ENCODE measurements at places on chromosomes 2 and 18. TPM values are rescaled to one million over a fixed set of nuclear protein-coding genes. Genes with fewer than 3 reads are reported as not detected.

DNA sequence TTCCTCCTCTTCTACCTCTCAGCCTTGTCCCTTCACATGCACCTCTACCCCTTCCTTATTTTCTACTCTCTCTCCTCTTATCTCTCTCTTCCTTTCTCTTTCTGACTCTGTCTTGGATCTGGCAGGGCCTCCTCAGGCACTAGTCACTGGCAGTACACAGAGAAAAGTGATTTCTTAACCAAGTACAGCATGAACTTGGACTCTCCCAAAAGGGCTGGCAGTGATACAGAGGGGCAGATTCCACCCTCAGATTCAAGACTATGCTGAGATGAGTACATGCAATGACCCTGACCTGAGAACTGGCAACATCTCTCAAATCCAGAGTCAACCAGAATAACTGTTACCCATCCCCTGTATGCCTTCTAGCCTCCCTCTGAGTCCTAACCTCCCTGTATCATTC, 4.3 kb downstream of the AOX1 start:
- H3K4me3 ChIP-seq = no peak overlapping the region
- no peak for DNase-seq
- H3K27ac ChIP-seq = no peak overlapping the region
- no peaks in the 10 kb centered on the region for H3K4me1 ChIP-seq
- H3K36me3 ChIP-seq = no peaks in the 10 kb centered on the region

The SCN9A gene
- 0.38 TPM for total RNA-seq

- H3K4me1 ChIP-seq = no peaks in the 10 kb centered on the region
- no peak overlapping the region for H3K27ac ChIP-seq
- no peak overlapping the region for H3K4me3 ChIP-seq
- H3K27me3 ChIP-seq = peaks cover 7% of the 10 kb centered on the region
- no peaks in the 10 kb centered on the region for H3K36me3 ChIP-seq
These were observed 684.7 kb downstream of the EPHA4 start for GRCh38 chr2:220887271-220887870.

The CTNNA2 gene
- total RNA-seq = not detected

DNA sequence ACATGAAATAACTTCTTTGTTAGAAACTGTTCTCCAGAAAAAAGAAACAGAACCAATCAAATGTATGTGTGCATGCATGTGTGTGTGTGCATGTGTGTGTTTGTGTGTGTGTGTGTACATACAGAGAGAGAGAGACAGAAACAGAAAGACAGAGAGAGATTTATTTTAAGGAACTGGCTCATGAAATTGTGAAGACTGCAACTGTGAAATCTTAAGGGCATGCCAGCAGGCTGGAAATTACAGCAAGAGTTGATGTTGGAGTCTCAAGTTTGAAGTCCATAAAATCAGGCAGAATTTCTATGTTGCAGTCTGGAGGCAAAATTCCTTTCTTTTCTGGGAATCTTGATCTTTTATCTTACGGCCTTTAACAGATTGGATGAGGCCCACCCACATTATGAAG, 168.9 kb upstream of the CDH20 start:
- no peaks in the 10 kb centered on the region for H3K36me3 ChIP-seq
- H3K4me3 ChIP-seq = no peak overlapping the region
- H3K4me1 ChIP-seq = no peaks in the 10 kb centered on the region
- no peak overlapping the region for H3K27ac ChIP-seq

DNA sequence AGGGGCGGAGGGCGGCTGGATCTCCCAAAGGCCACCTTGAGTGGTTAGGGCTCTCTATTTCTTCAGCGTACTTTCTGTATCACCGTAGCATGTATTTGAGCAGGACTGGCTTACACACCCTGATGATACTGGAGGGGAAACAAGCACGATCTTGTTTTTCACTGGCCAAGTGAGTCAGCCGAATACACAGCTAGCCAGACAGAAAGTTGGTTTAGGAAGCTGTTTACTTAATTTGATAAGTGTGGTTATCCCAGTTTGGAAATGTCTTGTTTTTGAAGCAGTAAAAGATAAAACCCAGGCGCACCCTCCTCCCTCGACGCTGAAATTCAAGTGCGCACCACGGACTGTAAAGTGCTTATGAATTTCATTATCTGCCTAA, 582 bp downstream of the RIOK3 start:
- peak overlapping the region; percentile 96 for H3K27ac ChIP-seq
- H3K36me3 ChIP-seq = peaks cover 2% of the 10 kb centered on the region
- peaks cover 62% of the 10 kb centered on the region for H3K4me1 ChIP-seq
- H3K4me3 ChIP-seq = peak overlapping the region; percentile 97
- H3K27me3 ChIP-seq = no peaks in the 10 kb centered on the region

The AP1S3 gene
- 5.6 TPM for total RNA-seq

DNA sequence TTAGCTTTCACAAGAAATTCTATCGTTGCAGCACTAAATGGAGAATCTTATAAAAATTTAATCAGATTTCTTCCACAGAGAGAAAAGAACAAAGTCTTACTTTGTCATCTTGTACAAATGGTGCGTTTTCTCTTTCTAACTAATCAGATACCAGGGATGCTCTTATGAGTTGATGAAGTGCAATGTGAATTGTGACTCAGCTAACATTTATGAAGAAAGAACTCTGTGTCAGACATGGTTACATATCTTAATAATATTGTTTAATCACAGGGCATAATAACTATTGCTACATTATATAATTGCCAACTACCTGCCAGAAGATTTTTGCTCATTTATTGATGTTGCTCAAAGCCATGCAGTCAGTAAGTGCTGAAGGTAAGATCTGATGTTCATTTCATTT, 465.0 kb downstream of the CCDC85A start:
- no peaks in the 10 kb centered on the region for H3K27me3 ChIP-seq
- no peaks in the 10 kb centered on the region for H3K36me3 ChIP-seq
- no peaks in the 10 kb centered on the region for H3K4me1 ChIP-seq
- H3K4me3 ChIP-seq = no peak overlapping the region
- no peak for DNase-seq

- no peaks in the 10 kb centered on the region for H3K4me1 ChIP-seq
- H3K36me3 ChIP-seq = no peaks in the 10 kb centered on the region
- no peak for DNase-seq
- no peak overlapping the region for H3K27ac ChIP-seq
- H3K27me3 ChIP-seq = no peaks in the 10 kb centered on the region
These were observed 287.6 kb upstream of the ZNF521 start for GRCh38 chr18:25639596-25639995.

The COL6A3 gene
- total RNA-seq = 17.3 TPM

DNA sequence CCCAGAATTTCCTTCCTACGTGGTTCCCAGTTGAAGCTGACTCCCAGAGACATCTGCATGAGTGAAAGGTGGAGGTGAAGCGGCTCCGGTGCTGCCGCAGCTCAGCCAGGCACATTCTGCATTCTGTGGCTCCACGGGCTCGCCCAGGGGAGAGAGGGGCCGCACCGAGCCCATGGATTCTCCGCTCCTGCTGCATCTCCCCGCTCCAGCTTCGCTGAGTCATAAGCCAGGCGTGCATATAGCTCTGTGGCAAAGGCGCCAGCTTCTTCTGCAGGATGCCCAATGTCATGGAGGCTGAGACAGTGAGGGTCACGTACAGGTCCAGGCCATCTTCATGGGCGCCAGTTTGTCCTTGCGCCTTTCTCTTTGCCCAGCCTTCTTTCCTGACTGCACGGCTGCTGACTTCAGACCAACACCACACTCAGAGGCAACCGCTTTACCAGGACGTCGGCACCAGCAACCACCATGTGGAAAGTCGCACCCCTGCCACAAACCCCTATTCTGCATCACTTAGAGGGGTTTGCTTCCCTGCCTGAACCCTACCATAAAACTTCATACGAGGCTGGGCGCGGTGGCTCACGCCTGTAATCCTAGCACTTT, 215.7 kb downstream of the MGAT5 start:
- peaks cover 17% of the 10 kb centered on the region for H3K4me1 ChIP-seq
- no peak overlapping the region for H3K4me3 ChIP-seq
- no peak for DNase-seq
- no peak overlapping the region for H3K27ac ChIP-seq

The KCNIP3 gene
- total RNA-seq = not detected

DNA sequence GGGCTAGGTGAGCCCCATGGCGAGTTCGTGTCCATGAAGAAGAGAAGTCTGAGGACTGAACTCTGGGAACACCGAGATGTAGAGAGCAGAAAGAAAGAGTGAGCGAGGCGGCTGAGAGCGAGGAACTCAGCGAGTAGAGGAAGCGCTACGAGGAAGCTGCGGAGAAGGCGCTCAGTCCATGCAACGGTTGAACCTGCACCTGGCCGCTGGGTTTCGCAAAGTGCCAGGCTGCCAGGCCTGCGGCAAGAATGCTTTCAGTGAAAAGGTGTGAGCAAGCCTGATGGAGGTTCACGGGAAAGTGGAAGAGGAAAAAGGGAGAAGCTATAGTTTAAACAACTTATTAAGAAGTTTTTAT, 251.0 kb upstream of the TMEM200C start:
- no peak overlapping the region for H3K27ac ChIP-seq
- H3K4me1 ChIP-seq = no peaks in the 10 kb centered on the region
- no peaks in the 10 kb centered on the region for H3K27me3 ChIP-seq
- DNase-seq = no peak
- H3K4me3 ChIP-seq = no peak overlapping the region

- no peak overlapping the region for H3K27ac ChIP-seq
- H3K4me3 ChIP-seq = no peak overlapping the region
- H3K4me1 ChIP-seq = no peaks in the 10 kb centered on the region
- H3K36me3 ChIP-seq = no peaks in the 10 kb centered on the region
These were observed 336.4 kb upstream of the FSHR start for GRCh38 chr2:49490710-49491109.

GRCh38 chr2:44389895-44390294, 28.1 kb downstream of the CAMKMT start:
- DNase-seq = no peak
- no peak overlapping the region for H3K27ac ChIP-seq
- peaks cover 7% of the 10 kb centered on the region for H3K36me3 ChIP-seq
- no peaks in the 10 kb centered on the region for H3K27me3 ChIP-seq
- H3K4me3 ChIP-seq = no peak overlapping the region
- H3K4me1 ChIP-seq = peaks cover 12% of the 10 kb centered on the region

DNA sequence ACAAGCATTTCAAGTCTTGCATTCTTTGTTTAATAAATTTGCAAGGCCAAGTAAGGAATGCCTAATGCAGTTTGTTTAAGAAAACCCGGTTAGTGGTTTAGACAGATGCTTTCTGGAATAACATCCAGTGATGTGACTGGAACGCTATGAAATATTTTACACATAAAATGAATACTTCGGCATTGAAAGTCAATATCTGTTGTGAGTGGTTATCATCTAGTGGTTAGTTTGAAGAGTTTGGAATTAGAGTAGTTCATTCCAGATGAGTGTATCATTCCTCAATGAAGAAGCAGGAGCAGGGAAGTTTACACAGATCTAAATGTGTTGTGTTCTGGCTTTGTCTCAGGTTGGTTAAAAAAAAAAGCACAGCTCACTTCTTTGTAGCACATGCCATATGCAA, 608.0 kb upstream of the PIK3C3 start:
- H3K36me3 ChIP-seq = no peaks in the 10 kb centered on the region
- no peak overlapping the region for H3K4me3 ChIP-seq

The ANKRD30BL gene
- not detected for total RNA-seq

DNA sequence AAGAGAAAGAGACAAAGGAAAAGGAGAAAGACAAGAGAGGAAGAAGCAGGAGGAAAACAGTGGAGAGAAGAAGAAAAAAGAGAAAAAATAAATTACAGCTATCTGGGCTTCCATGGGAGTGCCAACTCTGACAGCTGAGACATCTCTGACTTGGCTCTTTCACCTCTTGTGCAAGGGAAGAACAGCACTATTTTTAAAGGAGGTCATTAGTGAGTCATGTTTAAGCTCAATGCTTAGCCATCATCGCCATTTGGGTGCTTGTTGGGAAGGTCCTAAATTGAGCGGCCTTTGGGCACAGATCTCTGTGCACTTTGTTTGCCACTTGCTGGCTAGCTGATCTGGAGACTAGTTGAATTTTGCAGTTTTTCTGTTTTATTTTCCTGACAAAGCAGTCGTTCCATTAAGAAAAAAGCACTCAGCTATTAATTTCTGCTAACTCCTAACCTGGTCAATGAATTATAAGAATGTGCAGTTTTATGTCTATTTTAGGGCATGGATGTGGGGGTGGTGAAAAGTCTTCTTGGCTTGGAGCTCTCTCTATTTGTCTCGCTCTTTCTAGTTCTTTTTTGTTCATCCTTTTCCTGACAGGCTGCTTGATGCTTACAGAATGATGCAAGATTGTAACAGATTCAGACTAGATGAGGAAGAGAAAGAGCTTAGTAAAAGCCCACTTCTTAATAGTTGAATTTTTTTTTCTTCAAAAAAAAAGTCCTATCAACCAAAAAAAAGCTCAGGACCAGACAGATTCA, 231.5 kb downstream of the SLC8A1 start:
- no peak for DNase-seq
- peaks cover 5% of the 10 kb centered on the region for H3K36me3 ChIP-seq
- H3K4me1 ChIP-seq = no peaks in the 10 kb centered on the region
- H3K27me3 ChIP-seq = no peaks in the 10 kb centered on the region
- no peak overlapping the region for H3K4me3 ChIP-seq

The KIAA2012 gene
- not detected for total RNA-seq

The PRKAG3 gene
- total RNA-seq = not detected

The TNS1 gene
- total RNA-seq = 0.65 TPM

The DOK6 gene
- total RNA-seq = not detected

- H3K36me3 ChIP-seq = no peaks in the 10 kb centered on the region
- DNase-seq = no peak
- H3K4me3 ChIP-seq = no peak overlapping the region
- H3K4me1 ChIP-seq = no peaks in the 10 kb centered on the region
- no peaks in the 10 kb centered on the region for H3K27me3 ChIP-seq
- no peak overlapping the region for H3K27ac ChIP-seq
These were observed 61.2 kb upstream of the LRRTM1 start for GRCh38 chr2:80365762-80366161.

- no peak overlapping the region for H3K4me3 ChIP-seq
- no peak overlapping the region for H3K27ac ChIP-seq
- H3K27me3 ChIP-seq = no peaks in the 10 kb centered on the region
- peaks cover 7% of the 10 kb centered on the region for H3K36me3 ChIP-seq
- no peak for DNase-seq
- H3K4me1 ChIP-seq = peaks cover 12% of the 10 kb centered on the region
These were observed 108.4 kb downstream of the ALMS1 start for GRCh38 chr2:73494031-73494430.

- H3K36me3 ChIP-seq = peaks cover 15% of the 10 kb centered on the region
- H3K4me1 ChIP-seq = peaks cover 69% of the 10 kb centered on the region
- peak overlapping the region; percentile 85 for H3K27ac ChIP-seq
These were observed 16.9 kb downstream of the C2orf74 start for GRCh38 chr2:61178603-61179545.

- H3K27ac ChIP-seq = no peak overlapping the region
- H3K4me1 ChIP-seq = no peaks in the 10 kb centered on the region
- no peaks in the 10 kb centered on the region for H3K36me3 ChIP-seq
- DNase-seq = no peak
- peaks cover 11% of the 10 kb centered on the region for H3K27me3 ChIP-seq
These were observed 48.4 kb upstream of the IGFBP5 start for GRCh38 chr2:216743781-216744180.

All from activated T-cell treated with anti-CD3 and anti-CD28 coated beads, Interleukin-2, amount 50 U/mL, for 72 hours (primary cell).